ENCODE measurements at places on chromosomes 12 and 14.

DNA sequence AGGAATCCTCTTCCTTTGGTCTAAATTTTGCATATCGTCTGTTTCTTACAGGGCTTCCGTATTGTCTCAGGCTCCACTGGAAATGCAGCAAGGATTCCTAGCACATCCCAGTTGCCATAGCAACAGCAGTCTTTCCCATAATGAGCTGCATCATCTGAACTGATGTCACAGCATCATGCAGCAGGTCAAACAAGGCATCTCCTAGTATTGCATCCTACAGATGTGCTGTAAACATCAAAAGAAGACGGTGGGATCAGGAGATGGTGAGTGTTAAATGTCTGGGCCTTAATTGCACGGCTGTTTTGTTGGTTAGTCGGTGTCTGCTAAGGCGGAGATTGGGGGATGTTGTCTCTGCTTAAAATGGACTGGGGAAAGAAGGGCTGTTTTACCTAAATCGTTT is at the start of gene AKAP6:
AKAP6 (plus strand) TSS at position 153 of the 400 bp plus-strand sequence. CDS start 104,196 bp downstream, outside the sequence.
- DNase-seq = no peak

GRCh38 chr12:114673169-114673833 is 10.7 kb downstream of the TBX3 start:
- no peak for DNase-seq

- no peak for DNase-seq
Measured at GRCh38 chr12:115060477-115061168, 376.6 kb upstream of the TBX3 start.

DNA sequence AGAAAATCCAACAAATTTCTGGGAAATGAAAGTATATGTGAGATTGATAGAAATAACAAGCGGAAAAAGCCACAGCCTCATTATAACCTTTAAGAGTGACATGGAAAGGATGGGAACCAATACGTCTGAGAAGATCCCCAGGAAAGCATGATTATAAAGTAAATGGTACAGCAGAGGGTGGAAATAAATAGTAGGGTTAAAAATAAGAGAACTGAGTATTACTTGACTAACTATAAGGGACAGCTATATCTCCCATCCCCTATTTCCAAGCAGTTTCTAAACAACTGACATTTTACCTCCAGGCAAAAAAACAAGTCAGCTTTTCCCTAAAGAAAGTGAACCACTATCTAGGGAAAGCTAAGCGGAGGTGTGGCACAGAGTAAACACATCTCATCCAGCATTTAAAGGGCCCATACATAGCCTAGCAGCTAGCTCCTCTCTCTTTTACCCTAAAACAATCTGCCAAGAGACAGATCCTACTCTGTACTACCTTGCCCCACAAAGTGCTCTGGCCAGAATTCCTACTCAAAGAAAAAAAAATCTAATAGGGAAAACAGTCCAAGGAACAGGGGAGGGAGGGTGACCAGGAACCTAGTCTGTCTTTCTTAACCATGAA is 11.2 kb downstream of the OSBPL8 start:
- DNase-seq = no peak

GRCh38 chr14:70748422-70748821 is 60.9 kb downstream of the MAP3K9 start:
- DNase-seq = no peak

Data from hematopoietic multipotent progenitor cell (in vitro differentiated cells).